Stimulated activated CD4-positive, alpha-beta T cell treated with anti-CD3 and anti-CD28 coated beads, Interleukin-4, amount 100 ng/mL, for 24 hours (primary cell): ENCODE measurements at places on chromosomes 12 and 14.

DNA sequence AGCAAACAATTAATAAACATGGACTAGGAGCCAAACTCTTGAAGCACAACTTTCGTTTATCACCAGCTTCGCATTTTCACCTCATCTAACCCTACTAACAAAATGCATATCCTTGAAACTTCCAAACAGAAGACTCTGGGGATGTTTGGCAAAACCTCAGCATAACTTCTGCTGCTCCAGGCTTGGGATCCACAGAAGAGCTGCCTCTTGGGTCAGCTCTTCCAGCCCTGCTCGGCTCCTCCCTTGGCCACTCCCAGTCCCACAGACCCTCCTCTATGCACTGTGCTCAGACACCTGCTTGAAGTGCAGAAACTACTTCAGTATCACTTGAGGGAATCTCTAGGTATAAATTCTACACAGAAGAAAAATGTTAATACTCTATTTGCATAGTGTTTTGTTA is 110.0 kb upstream of the AMIGO2 start:
- no peak for DNase-seq

DNA sequence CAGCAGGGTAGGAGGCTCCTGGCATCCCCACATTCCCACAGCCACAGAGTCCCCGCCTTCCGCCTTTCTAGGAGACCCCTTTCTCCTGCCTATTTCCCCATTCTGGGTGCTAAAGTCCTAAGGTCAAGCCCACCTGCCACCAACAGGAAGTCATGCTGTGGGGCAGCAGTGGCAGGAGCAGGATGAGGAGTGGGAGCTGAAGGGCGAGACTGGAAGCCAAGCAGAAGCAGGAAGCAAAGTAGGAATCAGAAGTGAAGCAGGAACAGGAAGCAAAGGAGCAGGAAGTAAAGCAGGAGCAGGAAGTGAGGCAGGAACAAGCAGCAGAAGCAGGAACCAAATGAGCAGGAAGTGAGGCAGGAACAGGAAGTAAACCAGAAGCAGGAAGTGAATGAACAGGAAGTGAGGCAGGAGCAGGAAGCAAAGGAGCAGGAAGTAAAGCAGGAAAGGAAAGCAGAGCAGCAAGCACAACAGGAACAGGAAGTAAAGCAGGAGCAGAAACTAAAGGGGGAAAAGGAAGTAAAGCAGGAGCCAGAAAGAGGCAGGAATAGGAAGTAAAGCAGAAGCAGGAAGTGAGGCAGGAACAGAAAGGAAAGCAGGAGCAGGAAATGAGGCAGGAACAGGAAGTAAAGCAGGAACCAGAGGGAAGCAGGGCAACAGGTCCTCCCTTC is 38.3 kb upstream of the RIMBP2 start:
- DNase-seq = no peak

GRCh38 chr12:111462210-111462769 is 56.6 kb downstream of the SH2B3 start:
- no peak for DNase-seq

DNA sequence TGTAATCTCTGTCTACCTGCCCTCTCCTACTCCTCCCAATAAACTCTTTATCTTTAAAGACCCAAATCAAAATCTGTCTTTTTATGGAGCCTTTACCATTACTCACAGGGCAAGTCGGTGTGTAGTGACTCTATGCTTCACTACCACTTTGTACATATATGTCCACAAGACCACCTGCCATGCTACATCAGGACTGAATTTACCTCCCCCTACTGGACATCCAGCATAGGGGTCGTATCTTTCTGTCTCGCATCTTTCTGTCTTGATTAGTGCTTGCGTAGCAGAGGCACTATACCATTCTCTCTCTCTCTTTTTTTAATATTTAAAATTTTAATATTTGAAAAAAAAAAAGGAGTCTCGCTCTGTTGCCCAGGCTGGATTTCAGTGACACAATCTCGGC is 587.5 kb downstream of the SOX5 start:
- no peak for DNase-seq

DNA sequence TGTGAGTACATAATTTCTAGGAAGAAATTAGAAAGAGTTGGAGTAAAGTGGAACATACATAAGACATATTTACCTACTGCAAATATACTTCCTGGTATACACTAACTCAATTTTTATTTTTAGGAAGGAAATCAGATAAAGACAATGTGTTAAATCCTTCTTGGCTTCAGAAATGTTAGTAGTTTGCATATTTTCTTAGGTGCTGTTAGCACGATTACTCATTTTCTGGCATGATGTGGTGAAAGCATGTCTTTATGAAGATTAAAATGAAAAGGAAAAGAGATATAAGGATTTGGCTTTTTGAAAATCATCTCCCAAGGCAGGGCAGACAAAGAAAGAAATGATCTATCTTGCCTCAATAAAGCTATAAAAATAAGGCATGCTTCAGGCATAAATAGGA is 287.6 kb upstream of the E2F7 start:
- no peak for DNase-seq

DNA sequence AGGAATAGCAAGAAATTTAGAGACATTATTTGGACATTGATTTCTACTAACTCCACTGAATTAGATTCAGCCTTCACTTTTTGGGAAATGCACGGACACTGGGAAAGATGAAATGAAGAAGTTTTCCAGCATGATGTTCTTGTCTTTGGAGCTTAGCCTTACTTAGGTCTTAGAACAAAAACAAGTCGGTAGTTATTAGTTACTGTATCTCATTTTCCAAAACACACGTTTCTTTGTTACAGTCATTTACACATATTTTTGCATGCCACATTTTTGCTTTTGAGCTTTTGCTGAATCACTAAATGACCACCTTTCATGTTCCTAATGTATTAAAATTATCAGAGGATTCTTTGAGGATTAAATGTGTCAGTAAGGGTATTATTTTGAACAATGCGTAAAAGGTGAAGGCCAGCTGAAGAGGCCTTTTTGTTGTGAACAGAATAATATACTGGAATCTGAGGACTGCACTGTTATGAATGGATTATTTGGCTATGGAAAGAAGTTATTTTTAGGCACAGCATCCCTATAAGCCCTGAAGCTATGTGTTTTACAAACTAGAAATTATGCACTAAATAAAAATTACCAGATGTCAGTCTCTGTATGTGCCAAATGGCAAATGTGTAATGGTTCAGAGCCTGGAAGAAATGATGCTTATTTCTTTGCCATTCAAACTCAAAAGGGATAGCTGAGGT is 138.2 kb downstream of the SRGAP1 start:
- no peak for DNase-seq

GRCh38 chr12:67410667-67411067 is 141.5 kb downstream of the CAND1 start:
- no peak for DNase-seq

GRCh38 chr14:61192989-61193388 is 88.1 kb downstream of the TMEM30B start:
- DNase-seq = no peak

- DNase-seq = no peak
These were observed 15.3 kb downstream of the P2RX2 start for GRCh38 chr12:132633901-132634300.

DNA sequence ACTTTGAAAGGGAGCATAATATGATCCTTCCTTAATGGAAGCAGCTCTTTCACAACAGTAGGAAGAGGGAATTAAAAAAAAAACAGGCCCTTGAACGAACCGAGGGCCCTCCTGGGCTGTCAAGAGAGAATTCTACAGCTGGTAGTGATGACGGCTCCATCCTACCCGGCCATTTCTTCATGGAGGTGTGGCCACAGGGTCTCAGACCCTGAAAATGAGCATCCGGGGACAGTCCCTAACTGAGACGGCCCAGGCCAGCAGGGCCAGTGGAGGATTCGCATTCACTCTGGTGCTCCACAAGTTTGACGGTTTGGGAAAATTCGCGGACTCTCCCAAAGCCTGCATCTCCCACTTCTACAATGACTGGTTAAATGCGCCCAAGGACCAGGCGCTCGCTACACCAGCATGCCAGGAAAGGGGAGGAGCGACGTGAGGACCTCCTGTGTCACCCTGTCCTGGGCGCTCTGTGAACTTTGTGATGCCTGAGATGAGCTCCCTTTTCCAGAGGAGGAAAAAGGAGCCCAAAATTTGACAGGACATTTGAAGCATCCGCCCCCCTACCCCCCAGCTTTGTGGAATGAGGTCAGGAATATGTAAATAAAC is 66.8 kb downstream of the BCL11B start:
- no peak for DNase-seq

- DNase-seq = no peak
These were observed 247.2 kb downstream of the ACSS3 start for GRCh38 chr12:81325086-81325485.
